Calu3 (cell line): ENCODE measurements at places on chromosomes 3 and 15. TPM values are rescaled to one million over a fixed set of nuclear protein-coding genes. Genes with fewer than 3 reads are reported as not detected.

GRCh38 chr3:170638988-170639387 is 53.1 kb upstream of the SLC7A14 start:
- no peaks in the 10 kb centered on the region for H3K36me3 ChIP-seq
- peaks cover 40% of the 10 kb centered on the region for H3K27me3 ChIP-seq
- H3K4me3 ChIP-seq = no peak overlapping the region
- no peaks in the 10 kb centered on the region for H3K4me1 ChIP-seq

INSYN1 gene
- total RNA-seq = not detected in 2 replicates

GRCh38 chr15:70204652-70205051 is 106.9 kb upstream of the TLE3 start:
- peaks cover 80% of the 10 kb centered on the region for H3K27me3 ChIP-seq
- H3K4me3 ChIP-seq = no peak overlapping the region
- no peak overlapping the region for H3K27ac ChIP-seq
- DNase-seq = no peak
- H3K4me1 ChIP-seq = no peaks in the 10 kb centered on the region

RARB gene
- total RNA-seq = 29.8 and 31.3 TPM in 2 replicates

DNA sequence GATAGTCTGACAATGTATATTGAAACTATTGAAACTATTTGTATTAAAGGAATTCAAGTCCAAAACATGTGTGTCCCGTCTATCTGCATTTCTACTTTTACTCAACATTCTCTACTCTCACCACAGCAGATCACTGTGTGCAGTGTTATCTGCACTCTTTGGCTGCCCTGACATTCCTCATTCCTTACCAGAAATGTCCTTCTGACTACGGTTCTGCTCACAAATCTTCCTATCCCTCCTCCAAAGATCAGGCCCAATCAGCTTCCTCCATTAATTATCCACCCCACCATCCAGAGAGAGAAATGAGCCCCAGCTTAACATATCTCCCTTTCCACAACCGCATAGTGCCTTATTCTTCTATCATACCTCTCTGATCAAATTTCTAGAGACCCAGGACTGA is 94.7 kb downstream of the TBL1XR1 start:
- H3K4me1 ChIP-seq = peaks cover 32% of the 10 kb centered on the region
- no peaks in the 10 kb centered on the region for H3K27me3 ChIP-seq
- no peak for DNase-seq
- peak overlapping the region; percentile 11 for H3K27ac ChIP-seq

GRCh38 chr3:116896116-116896515 is 186.5 kb downstream of the TUSC7 start:
- H3K4me3 ChIP-seq = no peak overlapping the region
- no peaks in the 10 kb centered on the region for H3K36me3 ChIP-seq
- no peaks in the 10 kb centered on the region for H3K4me1 ChIP-seq
- peak overlapping the region; percentile 27 for H3K27ac ChIP-seq

DAZL gene
- total RNA-seq = not detected in 2 replicates

GRCh38 chr15:80710635-80711554 is 15.8 kb downstream of the ABHD17C start:
- DNase-seq = no peak
- no peak overlapping the region for H3K4me3 ChIP-seq
- peaks cover 11% of the 10 kb centered on the region for H3K36me3 ChIP-seq
- H3K27me3 ChIP-seq = no peaks in the 10 kb centered on the region
- H3K27ac ChIP-seq = peak overlapping the region; percentile 51

DNA sequence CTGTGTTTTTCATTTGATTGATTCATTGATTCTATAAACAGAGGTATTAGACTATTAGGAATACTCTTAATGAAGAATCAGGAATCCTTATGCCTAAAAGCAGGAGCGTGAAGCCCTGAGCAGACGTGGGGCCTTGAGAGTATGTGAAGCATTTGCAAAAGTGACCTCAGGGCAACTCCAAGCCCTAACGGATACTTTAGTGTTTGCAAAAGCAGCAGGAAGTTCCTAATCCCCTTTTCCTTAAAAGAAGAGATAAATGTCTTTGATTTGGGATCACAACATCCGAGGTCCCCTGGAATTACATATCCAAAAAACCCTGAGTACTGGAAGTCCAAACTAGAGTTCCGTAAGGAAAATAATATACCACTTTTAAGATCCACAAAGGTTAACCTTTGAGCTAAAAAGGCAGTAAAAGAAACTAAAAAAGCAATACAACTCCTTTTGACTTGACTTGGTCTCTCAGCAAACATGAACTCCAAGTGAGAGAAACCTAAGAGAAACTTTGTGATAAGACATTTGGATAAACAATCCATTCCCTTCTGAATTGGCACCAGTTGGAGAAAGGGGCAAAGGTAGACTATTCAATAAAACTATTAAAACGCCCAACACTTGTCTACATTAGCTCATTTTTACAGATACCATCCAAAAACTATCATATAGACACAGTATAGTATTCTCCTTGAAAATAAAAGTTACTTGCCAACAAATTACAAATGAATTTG is 27.4 kb downstream of the PRTG start:
- peaks cover 16% of the 10 kb centered on the region for H3K4me1 ChIP-seq
- DNase-seq = no peak
- H3K36me3 ChIP-seq = no peaks in the 10 kb centered on the region
- H3K27me3 ChIP-seq = no peaks in the 10 kb centered on the region
- H3K27ac ChIP-seq = no peak overlapping the region

GRCh38 chr3:52099001-52099401 is 42.6 kb upstream of the DUSP7 start:
- H3K36me3 ChIP-seq = peaks cover 15% of the 10 kb centered on the region
- H3K27me3 ChIP-seq = no peaks in the 10 kb centered on the region
- H3K27ac ChIP-seq = no peak overlapping the region
- no peak overlapping the region for H3K4me3 ChIP-seq
- DNase-seq = peak; percentile 32

DNA sequence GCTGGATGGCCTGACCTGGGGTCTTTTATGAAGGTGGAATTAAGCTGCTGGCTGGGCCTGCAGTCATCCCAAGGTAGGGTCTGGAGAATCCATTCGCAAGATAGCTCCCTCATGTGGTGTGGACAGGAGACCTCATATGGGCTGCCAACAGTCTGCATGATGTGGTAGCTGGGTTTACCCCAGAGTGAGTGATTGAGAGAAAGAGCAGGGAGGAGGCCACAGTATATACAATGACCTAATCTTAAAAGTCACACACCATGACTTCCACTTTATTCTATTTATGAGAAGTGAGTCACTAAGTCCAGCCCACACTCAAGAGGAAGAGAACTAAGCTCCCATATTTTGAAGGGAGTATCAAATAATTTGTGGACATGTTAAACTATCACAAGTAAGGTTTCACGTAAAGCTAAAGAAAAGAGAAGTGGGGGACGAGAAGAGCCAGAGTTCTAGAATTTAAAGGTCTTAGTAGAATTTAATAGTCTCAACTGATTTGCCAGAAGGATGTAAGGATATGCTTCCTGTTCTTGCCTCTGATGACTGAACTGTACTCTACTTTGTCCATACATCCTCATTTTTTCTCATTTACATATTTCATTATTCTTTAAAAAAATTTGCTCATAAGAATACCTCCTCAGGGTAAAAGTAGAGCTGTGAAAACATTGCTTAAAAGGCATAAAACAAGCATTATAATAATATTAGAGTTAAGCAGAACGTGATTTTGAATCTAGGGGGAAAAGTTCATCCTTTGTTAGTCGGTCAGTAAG is 184.4 kb downstream of the PEX5L start:
- H3K27ac ChIP-seq = no peak overlapping the region
- no peaks in the 10 kb centered on the region for H3K27me3 ChIP-seq
- H3K4me1 ChIP-seq = no peaks in the 10 kb centered on the region
- H3K36me3 ChIP-seq = no peaks in the 10 kb centered on the region
- DNase-seq = no peak

PLCL2 gene
- total RNA-seq = 5.4 and 5.8 TPM in 2 replicates

GRCh38 chr15:42593143-42593542 is 17.7 kb downstream of the STARD9 start:
- H3K27me3 ChIP-seq = no peaks in the 10 kb centered on the region
- H3K4me1 ChIP-seq = no peaks in the 10 kb centered on the region
- no peak overlapping the region for H3K27ac ChIP-seq
- no peak overlapping the region for H3K4me3 ChIP-seq

UQCRC1 gene
- total RNA-seq = 196 and 207 TPM in 2 replicates

DNA sequence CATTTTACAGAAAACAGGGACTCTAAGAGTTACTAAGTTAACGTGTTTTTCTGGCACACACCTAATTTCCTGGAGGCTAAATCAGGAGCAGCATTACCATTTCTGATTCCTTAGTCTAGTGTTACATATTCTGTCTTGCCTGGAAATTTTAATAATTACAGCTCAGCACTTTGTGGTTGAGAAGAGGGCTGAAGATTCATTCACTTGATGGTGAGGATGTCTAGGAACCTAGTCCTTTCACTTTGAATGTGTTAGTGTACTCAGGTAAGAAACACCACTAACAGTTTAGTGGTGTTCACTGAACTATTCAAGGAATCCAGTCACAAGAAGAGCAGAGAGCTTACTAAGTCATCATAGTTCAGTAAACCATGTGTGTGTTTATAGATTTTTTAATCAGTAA is 102.8 kb downstream of the STT3B start:
- H3K27ac ChIP-seq = no peak overlapping the region
- H3K36me3 ChIP-seq = peaks cover 24% of the 10 kb centered on the region
- H3K4me3 ChIP-seq = no peak overlapping the region
- H3K4me1 ChIP-seq = no peaks in the 10 kb centered on the region

GRCh38 chr3:35919160-35919559 is 279.8 kb downstream of the ARPP21 start:
- H3K4me3 ChIP-seq = no peak overlapping the region
- no peak overlapping the region for H3K27ac ChIP-seq
- no peaks in the 10 kb centered on the region for H3K27me3 ChIP-seq
- DNase-seq = no peak

- H3K27ac ChIP-seq = no peak overlapping the region
- H3K4me3 ChIP-seq = no peak overlapping the region
- no peaks in the 10 kb centered on the region for H3K36me3 ChIP-seq
- DNase-seq = no peak
- no peaks in the 10 kb centered on the region for H3K4me1 ChIP-seq
- no peaks in the 10 kb centered on the region for H3K27me3 ChIP-seq
Measured at GRCh38 chr15:29887721-29888120, 65.5 kb upstream of the TJP1 start.

GRCh38 chr15:67101911-67102598 is 36.7 kb downstream of the SMAD3 start:
- H3K4me3 ChIP-seq = no peak overlapping the region
- no peaks in the 10 kb centered on the region for H3K27me3 ChIP-seq
- DNase-seq = no peak
- no peak overlapping the region for H3K27ac ChIP-seq
- peaks cover 53% of the 10 kb centered on the region for H3K36me3 ChIP-seq
- H3K4me1 ChIP-seq = no peaks in the 10 kb centered on the region

DNA sequence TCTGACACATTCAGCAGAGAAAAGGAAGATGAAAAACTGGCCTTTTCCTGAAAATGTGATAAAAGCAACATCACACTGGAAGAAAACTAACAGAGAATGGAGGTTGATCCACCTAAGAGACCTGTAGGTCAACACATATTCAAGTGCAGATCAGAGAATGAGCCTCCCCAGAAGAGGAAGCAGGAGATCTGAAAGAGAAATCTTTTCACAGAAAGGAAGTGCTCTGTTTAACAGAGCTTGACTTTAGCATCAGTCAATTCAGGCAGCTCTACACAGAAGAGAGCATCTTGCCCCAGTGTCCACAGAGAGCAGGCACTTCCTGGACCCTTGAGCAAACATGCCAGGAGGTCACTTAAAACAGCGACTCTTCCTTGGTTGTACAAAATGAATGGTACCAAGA is 655.4 kb upstream of the GBE1 start:
- H3K4me1 ChIP-seq = no peaks in the 10 kb centered on the region
- no peaks in the 10 kb centered on the region for H3K36me3 ChIP-seq
- no peaks in the 10 kb centered on the region for H3K27me3 ChIP-seq
- no peak for DNase-seq

GRCh38 chr3:184808021-184808420 is 3.9 kb upstream of the VPS8 start:
- H3K4me1 ChIP-seq = peaks cover 21% of the 10 kb centered on the region
- H3K4me3 ChIP-seq = no peak overlapping the region
- H3K27ac ChIP-seq = no peak overlapping the region
- peak; percentile 49 for DNase-seq

DNA sequence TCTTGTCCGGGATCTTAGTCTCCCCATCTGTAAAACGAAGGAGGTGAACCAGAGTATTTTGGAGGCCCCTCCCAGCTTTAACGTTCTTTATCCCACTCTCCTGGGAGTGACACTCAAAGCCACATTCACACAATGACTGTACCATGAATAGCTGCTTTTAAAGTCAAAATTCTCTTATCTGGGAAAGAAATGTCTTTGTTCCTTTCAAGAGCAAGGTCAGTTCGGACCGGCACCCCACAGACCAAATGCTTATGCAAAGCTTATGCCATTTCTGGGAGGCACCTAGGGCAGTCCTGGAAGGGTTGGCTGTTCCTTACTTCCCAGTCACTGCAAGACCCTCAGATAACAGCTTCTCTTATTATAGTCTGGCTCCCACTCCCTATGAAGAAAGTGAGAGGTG is 53.5 kb upstream of the WNT5A start:
- no peak overlapping the region for H3K4me3 ChIP-seq
- H3K27ac ChIP-seq = no peak overlapping the region
- H3K4me1 ChIP-seq = no peaks in the 10 kb centered on the region

GRCh38 chr15:57611123-57611522 is 19.4 kb downstream of the MYZAP start:
- H3K4me3 ChIP-seq = no peak overlapping the region
- H3K27ac ChIP-seq = peak overlapping the region; percentile 38
- H3K27me3 ChIP-seq = no peaks in the 10 kb centered on the region
- DNase-seq = no peak

KBTBD8 gene
- total RNA-seq = 4.1 and 5.9 TPM in 2 replicates

CLRN1 gene
- not detected in 2 replicates for total RNA-seq

DNA sequence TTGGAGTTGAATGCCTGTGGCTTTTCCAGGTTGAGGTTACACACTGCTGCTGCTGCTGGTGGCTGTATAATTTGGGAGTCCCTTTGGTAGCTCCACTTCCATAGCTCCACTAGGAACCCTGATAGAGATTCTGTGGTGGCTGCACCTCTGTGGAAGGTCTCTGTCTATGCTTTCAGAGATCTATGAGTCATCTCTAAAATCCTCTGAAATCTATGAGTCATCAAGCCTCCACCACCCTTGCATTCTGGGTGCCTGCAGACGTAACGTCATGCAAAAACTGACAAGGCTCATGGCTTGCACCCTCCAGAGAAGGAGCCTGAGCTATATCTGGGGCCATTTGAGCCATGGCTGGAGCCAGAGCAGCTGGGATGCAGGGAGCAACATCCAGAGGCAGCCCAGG is 1037.0 kb upstream of the CFAP20DC start:
- H3K36me3 ChIP-seq = no peaks in the 10 kb centered on the region
- no peaks in the 10 kb centered on the region for H3K4me1 ChIP-seq
- H3K27me3 ChIP-seq = no peaks in the 10 kb centered on the region

DNA sequence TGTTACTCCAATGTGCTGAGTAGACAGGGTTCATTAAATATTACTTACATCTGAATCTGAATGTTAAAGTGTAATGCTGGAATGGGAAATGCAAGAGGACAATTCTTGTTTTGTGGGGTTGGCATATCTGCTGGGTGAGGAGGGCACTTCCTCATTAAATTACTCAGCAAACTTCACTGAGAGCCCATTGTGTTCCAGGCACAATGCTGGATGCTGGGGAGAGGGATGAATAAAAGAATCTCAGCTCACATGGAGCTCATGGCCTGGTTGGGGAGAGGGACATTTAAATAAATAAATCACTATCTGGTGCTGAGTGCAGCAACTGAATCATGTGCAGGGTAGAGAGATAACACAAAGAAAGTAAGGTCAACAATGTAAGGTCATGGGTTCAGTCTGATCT is 199.2 kb upstream of the CFAP20DC start:
- no peaks in the 10 kb centered on the region for H3K36me3 ChIP-seq
- H3K4me1 ChIP-seq = peaks cover 19% of the 10 kb centered on the region
- H3K4me3 ChIP-seq = no peak overlapping the region
- peak; percentile 14 for DNase-seq

- peaks cover 8% of the 10 kb centered on the region for H3K4me1 ChIP-seq
- no peak overlapping the region for H3K27ac ChIP-seq
- H3K4me3 ChIP-seq = no peak overlapping the region
- H3K27me3 ChIP-seq = no peaks in the 10 kb centered on the region
- DNase-seq = no peak
- no peaks in the 10 kb centered on the region for H3K36me3 ChIP-seq
Measured at GRCh38 chr3:34183114-34183513, 384.7 kb downstream of the PDCD6IP start.
